ENCODE measurements at places on chromosomes 6 and 20.
A peak's percentile ranks its signal among the peaks of the same experiment; 100 is the strongest.

DNA sequence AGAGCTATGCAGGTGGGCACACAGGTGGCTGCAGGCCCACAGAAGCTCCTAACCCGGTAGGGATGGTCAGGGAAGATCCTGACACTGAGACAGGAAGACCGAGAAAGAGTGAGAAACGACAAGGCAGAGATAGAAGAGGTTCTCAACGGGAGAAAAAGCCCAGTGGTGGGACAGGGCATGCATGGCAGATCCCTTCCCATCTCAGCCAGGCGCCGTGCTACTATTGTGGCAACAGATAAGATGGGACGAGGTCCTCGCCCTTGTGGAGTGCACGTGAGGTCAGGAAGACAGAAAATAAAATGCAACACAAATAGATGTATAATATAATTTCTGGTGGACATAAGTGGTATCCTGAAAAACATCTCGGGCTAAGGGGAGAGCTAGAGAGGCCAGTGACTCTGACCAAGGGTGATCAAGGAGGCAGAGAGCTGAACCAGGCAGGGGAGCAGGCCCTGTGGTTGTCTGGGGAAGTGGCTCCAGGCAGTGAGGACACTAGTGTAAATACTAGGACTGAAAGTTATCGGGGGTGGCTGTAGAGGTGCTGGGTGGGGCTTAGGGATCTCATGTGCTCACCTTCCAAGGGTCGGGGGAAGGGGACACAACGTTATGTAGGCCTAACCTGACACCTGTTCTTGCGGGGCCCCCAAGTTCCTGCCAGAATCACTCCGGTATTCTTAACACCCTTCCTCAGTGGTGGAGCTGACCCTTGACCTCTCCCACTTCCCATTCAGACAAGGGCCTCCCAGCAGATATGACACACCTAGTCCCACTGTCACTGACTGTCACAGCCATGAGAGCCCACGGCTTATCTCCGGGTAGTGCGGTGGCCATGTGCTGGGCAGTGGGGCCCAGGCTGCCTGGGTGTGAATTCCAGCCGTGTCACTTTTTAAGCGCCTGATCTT is 1.0 kb downstream of the SRXN1 start:
- no peak for DNase-seq

GRCh38 chr6:41186031-41186562 is 14.9 kb downstream of the TREML2 start:
- no peak for DNase-seq

GRCh38 chr6:148407372-148407771 is 64.7 kb downstream of the SASH1 start:
- DNase-seq = no peak

- DNase-seq = no peak
These were observed 1.4 kb downstream of the ELOVL5 start for GRCh38 chr6:53347250-53347920.

GRCh38 chr6:113651120-113651519 is 206.0 kb upstream of the MARCKS start:
- DNase-seq = no peak

- no peak for DNase-seq
These were observed 505.9 kb upstream of the CHD6 start for GRCh38 chr20:42123981-42124473.

GRCh38 chr6:104434519-104434918 is 425.2 kb downstream of the HACE1 start:
- DNase-seq = no peak

GRCh38 chr6:169805242-169805838 is 53.9 kb downstream of the ERMARD start:
- DNase-seq = no peak

DNA sequence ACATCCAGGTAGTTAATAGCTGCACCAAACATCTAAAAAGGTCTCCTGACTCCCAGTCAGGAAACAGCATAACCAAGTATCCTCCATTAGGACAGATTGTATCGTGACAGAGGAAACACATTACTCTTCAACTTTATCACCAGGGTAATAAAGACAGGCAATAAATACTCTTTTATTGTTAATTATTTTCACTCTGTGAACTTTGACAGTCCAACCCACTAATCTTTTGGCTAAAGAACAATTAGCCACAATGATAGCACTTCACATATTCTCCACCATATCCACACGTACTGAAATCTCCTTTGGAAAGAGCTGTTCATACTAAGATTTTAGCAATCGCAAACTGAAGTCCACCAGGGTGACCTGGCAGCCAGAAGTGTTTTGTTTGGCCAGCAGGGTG is 46.4 kb downstream of the ARHGAP18 start:
- DNase-seq = no peak

DNA sequence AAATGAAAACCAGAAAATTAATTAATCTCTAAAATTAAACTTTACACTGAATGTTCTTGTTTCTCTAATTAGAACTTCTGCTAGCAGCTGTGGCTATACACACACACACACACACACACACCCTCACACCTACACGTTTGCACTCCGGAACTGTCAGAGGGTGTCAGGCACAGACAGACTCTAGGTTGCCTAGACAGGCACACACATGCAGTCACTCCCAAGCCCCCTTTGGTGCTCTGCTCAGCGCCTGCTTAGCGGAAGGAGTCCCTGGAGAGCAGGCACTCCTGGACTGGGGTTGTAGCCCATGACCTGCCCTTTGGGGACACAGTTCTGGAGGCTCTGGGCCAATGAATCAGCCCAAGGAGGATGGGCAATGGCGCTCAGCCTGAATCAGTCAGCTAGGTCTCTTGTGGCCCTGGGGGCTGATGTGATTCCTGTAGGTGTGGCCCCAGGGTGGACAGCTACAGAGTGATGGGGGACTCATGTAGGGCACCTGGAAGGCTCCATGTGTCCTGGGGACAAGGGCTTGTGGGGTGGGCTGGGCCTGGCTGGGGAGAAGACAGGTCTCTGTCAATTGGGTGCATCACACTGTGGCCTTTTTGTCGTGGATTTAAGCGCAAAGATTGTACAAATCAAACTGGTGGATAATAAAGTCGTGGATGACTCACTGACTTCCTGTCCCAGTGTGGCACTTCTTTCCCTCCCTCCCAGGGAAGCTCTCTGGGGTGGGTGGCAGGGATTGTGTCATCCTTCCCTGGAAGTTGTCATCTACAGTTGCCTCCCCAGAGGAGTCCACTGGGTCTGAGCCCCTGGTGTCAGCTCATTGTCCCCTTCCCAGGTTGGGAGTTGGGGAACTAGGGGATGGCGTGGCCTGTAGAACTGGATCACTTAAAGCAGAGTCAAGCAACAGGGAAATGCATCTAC is 8.8 kb downstream of the TMEM151B start:
- no peak for DNase-seq

DNA sequence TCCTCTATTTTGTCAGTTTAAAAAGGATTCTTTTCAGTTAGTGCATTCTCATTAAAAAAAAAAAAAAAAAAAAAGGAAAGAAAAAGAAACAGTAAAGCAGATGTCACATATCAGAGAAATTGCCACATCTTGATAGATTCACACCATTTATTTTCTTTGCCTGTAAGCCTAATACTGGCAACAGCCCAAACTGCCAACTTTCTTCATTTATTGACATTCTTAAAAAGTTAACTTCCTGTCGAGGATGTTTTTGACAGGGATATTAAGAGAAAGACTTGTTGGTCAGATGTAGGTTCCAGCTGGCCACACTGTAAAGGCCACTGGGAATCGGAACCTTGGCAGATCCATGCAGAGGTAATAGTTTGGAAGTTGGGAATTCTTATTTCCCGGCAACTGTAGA is 332.6 kb downstream of the NRN1 start:
- no peak for DNase-seq

DNA sequence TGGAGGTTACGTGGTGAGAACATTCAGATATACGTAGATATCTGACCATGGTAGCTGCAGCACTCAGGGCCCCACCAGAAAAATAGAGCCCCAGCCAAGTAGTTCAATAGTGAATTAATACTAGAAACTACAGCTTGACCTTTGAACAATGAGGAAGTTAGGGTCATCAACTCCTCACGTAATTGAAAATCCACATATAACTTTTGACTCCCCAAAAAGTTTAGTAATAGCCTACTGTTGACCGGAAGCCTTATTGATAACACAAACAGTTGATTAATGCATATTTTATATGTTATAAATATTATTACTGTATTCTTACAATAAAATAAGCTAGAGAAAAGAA is 117.9 kb downstream of the SNX5 start:
- no peak for DNase-seq

DNA sequence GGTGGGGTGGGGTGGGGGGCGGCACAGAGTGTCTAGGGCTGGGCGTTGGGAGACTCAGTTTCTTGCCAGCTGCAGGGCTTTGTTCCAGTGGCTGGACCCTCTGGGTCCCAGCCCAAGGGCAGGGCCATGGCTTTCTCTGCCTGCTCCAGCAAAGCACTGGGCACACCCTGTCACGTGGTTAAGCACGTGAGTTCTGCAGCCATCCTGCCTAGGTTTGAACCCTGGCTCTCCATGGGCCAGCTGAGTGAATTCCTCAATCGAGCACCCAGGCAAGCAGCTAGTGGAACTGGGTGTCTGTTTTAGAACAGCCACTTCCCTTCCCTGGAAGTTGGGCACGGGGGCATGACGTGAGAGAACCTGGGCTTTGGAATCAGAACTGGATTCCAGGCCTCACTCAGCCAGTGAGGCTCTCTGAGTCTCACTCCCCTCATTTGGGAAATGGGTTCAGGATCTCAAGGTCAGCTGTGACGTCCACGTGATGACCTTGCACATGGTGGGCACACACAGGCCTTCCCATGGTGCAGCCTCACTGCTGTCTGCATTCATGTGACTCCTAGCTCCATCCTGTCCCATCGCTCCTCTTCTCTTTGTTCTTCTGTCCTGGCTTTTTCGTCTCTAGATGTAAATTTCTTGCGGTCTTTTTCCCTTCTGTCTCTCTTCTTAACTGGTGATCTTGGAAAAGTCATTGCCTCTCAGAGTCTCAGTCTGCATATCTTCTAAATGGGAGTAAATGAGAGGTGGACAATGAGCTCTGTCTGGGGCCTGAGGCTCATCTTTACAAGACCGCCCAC is 45.9 kb downstream of the NOL4L start:
- DNase-seq = no peak

DNA sequence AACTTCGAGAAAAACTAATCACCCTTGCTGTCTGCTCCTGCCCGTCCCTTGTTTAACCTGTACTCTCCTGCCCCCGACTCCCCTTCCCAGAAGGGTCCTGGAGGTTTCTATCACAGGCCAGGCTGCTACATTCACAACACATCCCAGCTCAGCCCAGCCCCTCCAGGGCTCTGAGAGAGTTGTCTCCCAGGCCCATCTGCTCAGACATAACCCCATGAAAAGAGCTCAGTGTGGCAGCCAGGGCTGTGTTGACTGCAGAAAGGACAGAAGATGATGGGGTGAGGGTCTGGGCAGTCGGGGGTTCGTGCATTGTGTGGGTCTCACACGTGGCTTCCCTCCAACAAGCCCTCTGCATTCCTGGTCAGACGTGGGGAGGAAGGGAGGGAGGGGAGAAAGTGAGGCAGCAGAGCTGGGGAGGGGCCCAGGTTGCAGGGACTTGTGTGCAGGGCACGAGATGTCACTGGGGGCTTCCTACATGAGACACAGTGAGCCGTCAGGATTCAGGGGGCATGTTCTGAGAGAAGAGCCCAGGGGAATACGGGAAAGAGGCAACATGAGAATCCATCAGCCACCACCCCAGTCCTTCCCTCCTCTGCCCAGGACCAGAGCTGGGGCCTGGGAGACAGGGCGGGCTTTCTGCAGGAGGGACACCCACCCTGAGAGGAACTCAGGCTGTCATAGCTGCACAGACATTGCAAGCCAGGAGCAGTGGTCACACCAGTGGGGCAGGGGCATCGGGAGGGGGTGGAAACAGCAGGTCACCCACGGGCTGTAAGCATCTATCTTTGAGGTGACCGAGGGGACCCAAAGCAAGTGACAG is 372.9 kb downstream of the PREX1 start:
- DNase-seq = no peak

GRCh38 chr6:34598712-34599111 is 42.6 kb upstream of the SPDEF start:
- DNase-seq = no peak

DNA sequence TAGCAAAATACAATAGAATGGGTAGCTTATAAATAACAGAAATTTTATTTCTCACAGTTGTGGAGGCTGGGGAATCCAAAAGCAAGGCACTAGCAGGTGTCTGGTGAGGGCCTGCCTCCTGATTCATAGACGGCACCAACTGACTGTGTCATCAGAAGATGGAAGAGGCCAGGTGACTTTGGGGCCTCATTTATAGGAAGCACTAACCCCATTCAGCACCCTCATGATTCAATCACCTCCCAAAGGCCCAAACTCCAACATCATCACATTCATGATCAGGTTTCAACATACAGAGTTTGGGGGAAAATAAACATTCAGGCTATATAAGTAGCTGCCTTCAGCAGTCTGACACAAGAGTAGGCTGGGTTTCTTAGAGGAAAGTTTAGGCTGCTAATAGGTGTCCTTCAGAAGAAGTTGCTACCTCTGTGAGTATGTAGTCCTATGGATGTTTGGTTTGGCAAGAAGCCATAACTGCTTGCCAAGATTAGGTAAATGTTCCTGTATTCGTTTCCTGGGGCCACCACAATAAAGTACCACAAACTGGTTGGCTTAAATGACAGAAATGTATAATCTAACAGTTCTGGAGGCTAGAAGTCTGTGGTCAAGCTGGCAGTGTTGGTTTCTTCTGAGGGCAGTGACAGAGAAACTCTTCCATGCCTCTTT is 48.8 kb downstream of the NT5E start:
- DNase-seq = peak; percentile 44

DNA sequence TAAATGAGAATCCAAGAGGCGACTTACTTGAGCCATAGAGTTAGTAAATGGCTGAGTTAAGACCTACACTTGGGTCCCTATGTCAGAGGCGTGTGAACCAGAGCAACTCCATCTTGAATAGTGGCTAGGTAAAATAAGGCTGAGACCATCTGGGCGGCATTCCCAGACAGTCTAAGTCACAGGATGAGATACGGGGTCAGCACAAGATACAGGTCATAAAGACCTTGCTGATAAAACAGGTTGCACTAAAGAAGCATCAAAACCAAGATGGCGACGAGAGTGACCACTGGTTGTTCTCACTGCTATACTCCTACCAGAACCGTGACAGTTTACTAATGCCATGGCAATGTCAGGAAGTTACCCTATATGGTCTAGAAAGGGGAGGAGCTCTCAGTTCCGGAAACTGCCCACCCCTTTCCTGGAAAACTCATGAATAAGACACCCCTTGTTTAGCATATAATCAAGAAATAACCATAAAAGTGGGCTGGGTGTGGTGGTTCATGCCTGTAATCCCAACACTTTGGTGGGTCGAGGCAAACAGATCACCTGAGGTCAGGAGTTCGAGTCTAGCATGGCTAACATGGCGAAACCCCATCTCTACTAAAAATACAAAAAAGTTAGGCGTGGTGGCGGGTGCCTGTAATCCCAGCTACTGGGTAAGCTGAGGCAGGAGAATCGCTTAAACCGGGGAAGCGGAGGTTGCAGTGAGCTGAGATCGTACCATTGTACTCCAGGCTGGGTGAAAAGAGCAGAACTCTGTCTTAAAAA is 43.9 kb upstream of the EEF1A1 start:
- DNase-seq = no peak

GRCh38 chr20:11059659-11060058 is 385.9 kb upstream of the JAG1 start:
- DNase-seq = no peak

DNA sequence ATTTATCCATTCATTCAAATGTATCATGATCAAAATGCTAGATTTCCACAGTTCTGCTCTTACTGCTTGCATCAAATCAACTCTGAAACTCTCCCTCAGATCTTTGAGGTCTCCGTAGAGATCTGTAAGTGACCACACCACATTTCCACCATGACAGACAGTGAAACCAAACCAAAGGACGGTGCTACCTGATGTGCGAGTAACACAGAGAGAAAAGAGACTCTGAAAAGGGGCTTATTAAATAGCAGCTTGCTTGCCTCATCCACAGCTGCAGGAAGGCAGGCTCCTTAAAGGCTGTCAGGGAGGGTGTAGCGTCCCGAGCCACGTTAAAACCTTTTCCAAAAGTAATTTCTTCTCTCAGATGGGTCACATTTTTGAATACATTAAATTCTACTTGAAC is 335.8 kb downstream of the PACRG start:
- DNase-seq = no peak
